Caki2 (cell line): ENCODE measurements at places on chromosomes 3 and 15.

GRCh38 chr3:168141405-168141998 is 45.8 kb upstream of the GOLIM4 start:
- no peak for DNase-seq

DNA sequence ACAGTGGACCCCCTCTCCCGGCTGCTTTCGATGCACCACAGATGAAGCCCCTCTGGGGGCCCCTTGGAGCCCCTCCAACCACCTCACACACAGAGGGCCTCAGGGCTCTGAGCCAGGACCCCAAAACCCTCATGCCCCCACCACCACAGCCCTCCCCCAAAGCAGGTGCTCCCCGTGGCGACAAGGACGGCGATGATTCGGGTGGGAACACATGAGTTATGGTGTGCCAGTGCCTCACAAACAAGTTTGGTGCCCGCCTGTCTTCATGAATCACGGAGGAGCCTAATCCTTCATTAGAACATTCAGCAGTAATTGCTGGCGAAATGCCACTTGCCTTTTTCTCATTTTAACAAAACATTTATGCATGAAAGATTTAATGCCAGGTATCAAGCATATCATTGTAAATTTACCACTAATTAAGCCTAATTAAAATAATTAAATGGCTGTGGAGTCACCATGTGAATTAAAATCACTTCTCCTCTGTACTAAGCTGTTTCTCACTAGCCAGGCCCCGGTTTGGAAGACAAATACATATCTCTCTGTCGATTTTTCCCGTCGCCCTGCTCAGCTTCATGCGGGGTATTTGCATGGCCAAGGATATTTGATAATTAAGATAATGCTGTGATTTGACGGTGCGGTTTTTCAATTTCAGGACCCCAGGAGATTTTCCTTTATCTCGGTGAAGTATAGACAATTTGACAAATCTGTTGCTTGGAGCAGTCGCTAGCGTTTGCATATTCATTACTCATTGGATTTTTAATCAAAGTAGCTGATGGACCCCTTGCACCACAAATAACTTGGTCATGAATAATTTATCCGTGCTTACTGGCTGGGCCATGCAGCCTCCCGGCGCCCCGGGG is 157.0 kb downstream of the TLE3 start:
- DNase-seq = no peak

- no peak for DNase-seq
Measured at GRCh38 chr15:85763157-85763556, 31.6 kb downstream of the KLHL25 start.

GRCh38 chr3:134081211-134081610 is 51.5 kb upstream of the SLCO2A1 start:
- DNase-seq = no peak

GRCh38 chr3:58962816-58963215 is 87.0 kb downstream of the CFAP20DC start:
- no peak for DNase-seq
